Chondrocyte (in vitro differentiated cells): ENCODE measurements at places on chromosomes 2 and 18. TPM values are rescaled to one million over a fixed set of nuclear protein-coding genes. Genes with fewer than 3 reads are reported as not detected.

The IL1RL2 gene
- total RNA-seq = 0.07 to 0.46 TPM in 2 of 3 replicates, not detected in the other

The ZNF804A gene
- not detected in 3 replicates for total RNA-seq

The EPAS1 gene
- total RNA-seq = 14.5 to 126 TPM (median 122 TPM) in 3 replicates

The PASK gene
- 4.4 to 13.8 TPM (median 4.5 TPM) in 3 replicates for total RNA-seq

The PSMA8 gene
- total RNA-seq = not detected in 3 replicates
